ENCODE measurements at places on chromosomes 5 and 9.
A peak's percentile ranks its signal among the peaks of the same experiment; 100 is the strongest.

GRCh38 chr5:113274836-113275414 lies 159.9 kb downstream of the TSSK1B start:
- no peak for DNase-seq

- no peak for DNase-seq
These were observed 21.4 kb downstream of the PJA2 start for GRCh38 chr5:109388407-109388806.

- DNase-seq: peak; percentile 91
These were observed at the start of gene TRIM52 for GRCh38 chr5:181260720-181261319. Gene TRIM52 (minus strand): TSS chr5:181261143. CDS start chr5:181260813, 330 bp downstream.

GRCh38 chr5:124461941-124462340 lies 284.5 kb downstream of the ZNF608 start:
- no peak for DNase-seq

GRCh38 chr5:3424946-3425345 lies 170.7 kb upstream of the IRX1 start:
- no peak for DNase-seq

DNA sequence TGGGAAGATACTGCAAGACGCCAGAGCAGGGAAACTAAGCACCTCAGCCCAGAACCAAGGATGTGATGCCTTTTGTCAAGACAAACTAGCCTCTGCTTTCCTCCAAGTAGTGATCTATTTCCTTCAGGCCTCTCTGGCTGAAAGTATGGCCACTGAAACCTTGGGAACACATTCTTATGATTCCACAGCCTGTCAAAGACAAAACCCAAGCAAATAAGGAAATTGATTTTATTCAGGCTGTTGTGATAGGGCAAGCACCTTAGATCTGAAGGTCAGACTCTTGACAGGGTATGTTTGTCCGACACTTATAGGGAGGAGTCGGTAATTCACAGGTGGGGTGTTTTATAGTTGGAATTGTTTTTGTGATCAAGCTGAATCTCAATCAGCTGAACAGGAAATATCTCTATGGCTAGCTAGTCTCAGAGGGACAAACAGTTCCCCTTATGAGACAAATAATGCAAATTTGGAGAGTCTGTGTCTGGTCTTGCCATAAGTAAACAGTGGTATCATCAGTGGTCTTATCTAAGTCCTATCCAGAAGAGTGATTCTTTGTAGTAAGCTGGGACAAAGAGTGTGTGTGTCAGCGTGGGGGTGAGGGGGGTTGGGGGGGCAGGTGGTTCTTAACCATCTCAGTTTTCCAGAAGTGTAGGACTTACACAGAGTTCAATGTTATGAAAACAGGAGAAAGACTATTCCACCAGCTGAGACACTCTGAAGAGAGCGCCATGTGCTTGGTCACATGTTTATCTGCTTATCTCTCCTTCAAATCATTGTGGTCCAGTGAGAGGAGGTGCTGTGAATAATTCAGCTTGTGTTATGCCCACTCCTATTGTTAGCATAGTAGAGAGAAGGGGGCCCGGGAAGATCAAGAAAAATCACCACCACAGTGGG lies 6.7 kb upstream of the ZCCHC10 start:
- DNase-seq: no peak

DNA sequence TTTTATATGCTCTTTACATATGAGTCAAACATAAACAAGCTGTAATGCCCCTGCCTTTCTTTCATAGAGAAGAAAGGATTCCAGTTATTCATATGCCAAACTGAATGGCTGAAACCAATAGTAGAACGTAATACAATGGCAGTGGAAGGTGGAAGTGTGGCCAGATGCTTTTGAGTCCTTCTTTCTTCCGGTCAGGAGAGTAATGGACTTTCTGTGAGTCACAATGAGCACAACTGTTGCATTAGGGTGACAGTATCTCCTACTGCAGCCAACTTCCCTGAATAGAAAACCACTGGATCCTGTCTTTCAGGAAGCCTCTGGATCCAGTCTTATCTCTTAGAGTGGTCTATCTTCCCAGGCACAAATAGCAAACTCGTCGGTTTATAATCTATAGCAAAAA lies 855.2 kb downstream of the MAT2B start:
- DNase-seq: no peak

DNA sequence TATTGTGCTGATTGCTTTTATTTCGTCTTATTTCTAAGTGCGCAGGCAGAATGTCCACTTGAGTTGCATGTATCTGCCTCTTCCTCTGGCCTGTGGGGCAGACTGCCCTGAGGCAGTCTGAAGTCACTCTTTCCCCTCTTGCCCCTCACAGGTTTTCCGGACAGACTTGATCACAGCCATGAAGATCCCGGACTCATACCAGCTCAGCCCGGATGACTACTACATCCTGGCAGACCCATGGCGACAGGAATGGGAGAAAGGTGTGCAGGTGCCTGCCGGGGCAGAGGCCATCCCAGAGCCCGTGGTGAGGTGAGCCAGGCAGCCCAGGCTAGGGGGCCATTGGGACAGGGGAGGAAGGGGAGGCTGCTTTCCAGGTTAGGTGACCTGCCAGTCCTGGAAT lies 26.4 kb downstream of the JADE2 start:
- no peak for DNase-seq

- no peak for DNase-seq
These were observed 3.4 kb upstream of the RFESD start for GRCh38 chr5:95643152-95643551.

DNA sequence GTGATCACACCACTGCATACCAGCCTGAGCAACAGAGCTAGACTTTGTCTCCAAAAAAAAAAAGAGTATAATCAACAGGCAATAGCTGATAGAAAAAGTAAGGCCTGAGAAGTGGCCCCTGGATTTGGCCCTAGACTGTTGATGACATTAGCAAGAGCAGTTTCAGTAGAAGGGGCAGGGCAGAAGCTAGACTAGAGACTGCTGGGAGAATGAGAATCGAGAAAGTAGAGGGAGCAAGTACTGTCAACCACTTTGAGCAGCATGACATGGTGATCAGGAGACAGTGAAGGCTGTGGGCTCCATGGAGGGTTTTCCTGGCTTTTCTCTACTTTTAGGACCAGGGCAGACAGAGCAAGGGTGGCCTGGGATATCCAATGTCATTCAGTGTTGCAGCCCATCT lies 34.9 kb upstream of the B4GALT1 start:
- no peak for DNase-seq

- no peak for DNase-seq
These were observed 4.3 kb downstream of the RXRA start for GRCh38 chr9:134330590-134330989.

- no peak for DNase-seq
These were observed 15.6 kb downstream of the RIOK2 start for GRCh38 chr5:97167435-97167834.

- DNase-seq: no peak
These were observed 33.1 kb downstream of the RASA1 start for GRCh38 chr5:87300744-87301143.

- no peak for DNase-seq
These were observed 394.5 kb downstream of the NFIB start for GRCh38 chr9:13919401-13919800.

- DNase-seq: no peak
These were observed 124.7 kb upstream of the TBC1D2 start for GRCh38 chr9:98380065-98380681.

- no peak for DNase-seq
These were observed 18.3 kb downstream of the AKNA start for GRCh38 chr9:114369216-114370130.

GRCh38 chr5:163916376-163916775 lies 411.0 kb downstream of the MAT2B start:
- no peak for DNase-seq

GRCh38 chr9:4026905-4027304 lies 273.0 kb downstream of the GLIS3 start:
- DNase-seq: no peak

- peak; percentile 49 for DNase-seq
These were observed 3.7 kb upstream of the UCK1 start for GRCh38 chr9:131534721-131535237.

- DNase-seq: peak; percentile 37
These were observed 19.7 kb downstream of the ANXA2R start for GRCh38 chr5:43020399-43020746.

GRCh38 chr5:51131266-51131665 lies 252.0 kb upstream of the ISL1 start:
- DNase-seq: no peak

GRCh38 chr5:56745864-56746263 lies 69.5 kb upstream of the MAP3K1 start:
- no peak for DNase-seq

- DNase-seq: no peak
These were observed 17.9 kb downstream of the MIGA2 start for GRCh38 chr9:129054163-129054851.

GRCh38 chr5:1911773-1912235 lies 29.1 kb upstream of the IRX4 start:
- no peak for DNase-seq

GRCh38 chr5:173278641-173279040 lies 43.6 kb upstream of the NKX2-5 start:
- DNase-seq: no peak

GRCh38 chr9:31983895-31984294 lies 400.5 kb upstream of the ACO1 start:
- DNase-seq: no peak

GRCh38 chr5:151082282-151082902 lies 1.6 kb upstream of the TNIP1 start:
- no peak for DNase-seq

GRCh38 chr9:83483223-83483622 lies 55.0 kb downstream of the FRMD3 start:
- DNase-seq: no peak

DNA sequence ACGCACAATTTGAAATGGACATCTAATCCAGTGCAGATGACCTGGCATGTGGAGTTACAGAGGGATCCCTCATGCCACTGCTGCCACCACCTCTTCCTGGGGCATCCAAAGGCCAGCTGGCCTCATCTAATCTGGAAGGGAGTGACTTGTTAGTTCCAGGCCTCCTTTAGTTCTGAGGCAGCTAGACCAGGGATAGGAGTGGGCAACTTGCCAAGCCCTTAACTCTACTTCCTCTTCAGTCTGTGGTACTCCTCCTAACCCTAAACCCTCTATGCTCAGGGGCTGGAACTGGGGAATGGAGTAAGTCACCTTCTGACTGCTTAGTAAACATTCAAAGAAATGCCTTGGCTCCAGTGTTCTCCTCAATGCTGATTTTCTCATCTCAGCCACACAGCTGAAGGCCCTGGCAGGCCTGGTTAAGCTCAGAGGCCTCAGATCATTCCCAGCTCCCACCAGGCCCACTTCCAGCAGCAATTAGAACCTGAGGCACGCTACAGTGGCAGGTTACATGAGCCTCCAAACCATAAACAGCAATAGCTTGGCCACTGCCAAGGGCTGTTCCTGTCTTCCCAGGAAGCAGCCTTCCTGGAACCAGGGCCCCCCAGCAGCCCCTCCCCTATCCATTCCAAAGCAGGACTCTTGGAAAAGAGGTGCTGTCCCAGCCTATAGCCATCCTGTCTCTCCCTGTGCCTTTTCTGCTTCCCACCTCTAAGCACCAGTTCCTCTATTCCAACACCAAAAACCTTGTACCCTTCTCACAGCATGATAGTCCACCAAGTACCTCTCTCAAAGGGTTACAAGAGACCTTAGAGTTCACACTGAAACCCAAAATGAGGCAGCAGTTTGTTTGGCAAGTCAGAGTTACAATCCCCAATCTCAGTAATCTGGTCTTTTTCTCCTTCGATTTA lies 2.0 kb downstream of the EIF4EBP3 start:
- no peak for DNase-seq

- no peak for DNase-seq
These were observed 88.9 kb downstream of the EBF1 start for GRCh38 chr5:159010661-159011442.

DNA sequence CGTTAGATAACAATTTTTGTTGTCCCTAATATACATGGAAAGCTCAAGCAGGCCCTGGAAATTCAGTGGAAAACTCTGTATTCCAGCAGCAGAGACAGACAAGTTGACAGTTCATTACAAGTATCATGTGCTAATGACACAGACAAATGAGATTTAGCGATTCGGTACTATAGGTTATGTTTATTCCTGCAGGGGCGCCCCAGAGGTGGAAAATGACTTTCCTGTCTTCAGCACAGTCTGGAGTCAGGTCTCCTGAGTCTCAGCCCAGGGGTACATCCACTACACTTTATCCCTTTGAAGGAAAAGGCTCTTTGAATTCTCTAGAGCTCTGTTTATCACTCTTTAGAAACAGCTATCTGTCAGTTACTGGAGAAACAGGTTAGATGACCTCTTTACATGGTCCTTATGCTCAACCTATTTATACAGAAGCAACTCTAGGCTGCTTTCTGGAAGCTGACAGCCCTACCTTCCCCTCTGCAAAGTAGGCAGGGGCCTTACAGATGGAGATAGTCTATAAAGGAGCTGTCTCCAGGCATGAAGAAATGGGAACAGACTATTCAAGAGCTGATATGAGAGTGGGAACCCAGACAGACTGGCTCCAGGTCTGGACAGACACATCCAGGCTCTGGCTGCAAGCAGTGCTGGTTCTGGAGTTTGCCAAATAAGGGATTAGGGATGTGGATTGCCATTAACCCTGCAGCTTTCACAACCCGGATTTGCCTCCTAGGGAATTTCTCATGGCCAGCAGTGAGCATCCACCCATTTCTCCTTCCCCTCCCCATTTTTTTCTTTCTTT lies 7.2 kb upstream of the SLC31A2 start:
- no peak for DNase-seq

GRCh38 chr5:135560858-135561257 lies 17.9 kb downstream of the CXCL14 start:
- peak; percentile 57 for DNase-seq

GRCh38 chr5:170573660-170574059 lies 69.8 kb downstream of the KCNIP1 start:
- DNase-seq: no peak

All from thymus (tissue), 14 donors.